Breast epithelium (tissue), 4 donors: ENCODE measurements at places on chromosomes 1 and 21. TPM values are rescaled to one million over a fixed set of nuclear protein-coding genes. Genes with fewer than 3 reads are reported as not detected.

DNA sequence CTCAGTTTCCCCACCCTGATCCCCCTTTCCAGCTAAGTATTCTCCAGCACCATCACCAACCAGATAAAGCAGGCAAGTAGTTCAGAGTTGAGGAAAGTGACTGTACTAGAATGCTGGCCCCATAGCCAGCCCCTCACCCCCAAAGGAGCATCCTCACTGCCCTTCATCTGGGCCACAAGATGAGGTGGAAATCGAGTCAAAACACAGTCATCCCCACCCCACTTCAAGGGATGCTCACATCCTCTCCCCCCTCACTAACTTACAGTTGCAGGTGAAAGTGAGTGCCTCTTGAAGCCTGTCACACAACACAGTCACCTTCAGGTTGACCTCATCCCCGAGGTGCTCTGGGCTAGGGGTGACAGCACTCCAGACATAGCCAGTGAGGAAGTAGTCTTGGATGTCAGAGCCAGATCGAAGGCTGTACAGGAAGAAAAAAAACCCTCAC, 30.4 kb downstream of the PIK3C2B start:
- peak overlapping the region; percentile 73 for H3K27ac ChIP-seq
- H3K4me1 ChIP-seq = peaks cover 10% of the 10 kb centered on the region
- DNase-seq = no peak
- H3K4me3 ChIP-seq = no peak overlapping the region
- H3K27me3 ChIP-seq = no peaks in the 10 kb centered on the region

Gene CRP
- not detected for total RNA-seq

DNA sequence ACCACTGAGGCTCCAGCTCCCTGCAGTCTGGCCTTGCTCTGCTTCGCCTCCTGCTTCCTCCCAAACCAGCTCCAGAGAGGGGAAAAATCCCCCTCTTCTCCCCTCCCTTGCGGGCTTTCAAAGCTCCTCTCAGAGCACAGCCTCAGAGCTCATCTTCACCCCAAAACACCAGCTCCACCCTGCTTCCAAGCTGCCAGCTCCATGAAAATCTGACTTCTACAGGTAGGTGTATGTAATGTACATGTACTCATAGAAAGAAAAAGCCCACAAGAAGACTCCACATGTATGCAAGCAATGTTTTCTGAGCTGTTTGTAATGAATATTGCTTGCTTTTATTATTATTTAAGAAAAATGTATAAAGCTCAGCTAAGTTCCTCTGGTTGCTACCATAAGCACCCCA, 8.4 kb downstream of the SLC41A1 start:
- no peak for DNase-seq
- H3K27me3 ChIP-seq = no peaks in the 10 kb centered on the region
- no peaks in the 10 kb centered on the region for H3K36me3 ChIP-seq
- H3K27ac ChIP-seq = no peak overlapping the region
- H3K4me1 ChIP-seq = no peaks in the 10 kb centered on the region

Gene GATAD2B
- 18.7 TPM for total RNA-seq

DNA sequence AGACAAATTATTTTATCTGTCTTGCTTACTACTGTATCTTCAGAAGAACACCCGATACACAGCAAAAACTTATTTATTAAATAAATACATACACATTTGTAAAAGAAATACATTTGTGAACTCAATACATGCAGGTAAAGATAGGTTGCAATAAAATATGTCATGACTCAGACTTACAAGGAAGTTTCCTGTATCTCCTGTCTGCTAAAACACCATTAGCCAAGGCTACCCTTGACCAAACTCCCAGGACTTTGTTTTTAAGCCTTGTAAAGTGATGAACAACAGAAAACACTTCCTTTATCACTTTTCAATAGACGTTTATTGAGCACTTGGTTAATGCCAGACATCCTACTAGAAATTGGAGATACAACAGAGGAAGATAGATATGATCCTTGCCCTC, 56.5 kb upstream of the HSD17B7 start:
- H3K4me3 ChIP-seq = no peak overlapping the region
- peaks cover 3% of the 10 kb centered on the region for H3K4me1 ChIP-seq
- no peak overlapping the region for H3K27ac ChIP-seq
- H3K27me3 ChIP-seq = no peaks in the 10 kb centered on the region
- no peak for DNase-seq

- no peaks in the 10 kb centered on the region for H3K4me1 ChIP-seq
- no peaks in the 10 kb centered on the region for H3K27me3 ChIP-seq
- no peak overlapping the region for H3K27ac ChIP-seq
Measured at GRCh38 chr1:211487082-211487481, 4.9 kb downstream of the RD3 start.

GRCh38 chr1:12279728-12280464, 50.1 kb downstream of the VPS13D start:
- H3K4me3 ChIP-seq = no peak overlapping the region
- peaks cover 9% of the 10 kb centered on the region for H3K36me3 ChIP-seq

DNA sequence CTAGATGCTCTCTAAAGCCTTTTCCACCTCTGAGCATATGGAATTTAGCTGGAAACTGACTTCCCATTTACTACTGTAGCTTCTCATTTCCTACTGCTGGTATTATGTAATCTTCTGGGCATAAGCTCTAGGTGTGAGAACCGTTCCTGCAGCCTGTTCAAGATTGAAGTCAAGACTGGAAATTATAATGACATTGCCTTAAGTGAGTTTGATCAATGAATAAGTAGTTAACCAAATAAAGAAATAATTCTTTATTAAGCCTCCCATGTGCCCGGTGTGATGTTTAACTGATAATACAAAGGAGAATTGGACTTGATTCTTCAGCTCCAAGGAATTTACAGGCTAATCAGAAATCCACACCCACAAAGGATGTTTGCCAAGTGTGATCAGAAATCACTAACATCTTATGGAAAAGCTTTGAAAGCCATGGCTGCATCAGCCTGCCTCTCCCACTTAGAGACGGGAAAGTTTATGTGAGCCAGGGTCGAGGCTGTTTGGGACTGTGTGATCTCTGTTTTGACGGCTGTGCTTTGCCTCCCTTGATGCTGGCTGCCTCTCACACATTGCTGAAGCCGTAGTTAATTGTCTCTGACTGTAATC, 36.4 kb upstream of the PRELP start:
- H3K27me3 ChIP-seq = no peaks in the 10 kb centered on the region
- DNase-seq = no peak
- H3K27ac ChIP-seq = no peak overlapping the region
- no peaks in the 10 kb centered on the region for H3K36me3 ChIP-seq

DNA sequence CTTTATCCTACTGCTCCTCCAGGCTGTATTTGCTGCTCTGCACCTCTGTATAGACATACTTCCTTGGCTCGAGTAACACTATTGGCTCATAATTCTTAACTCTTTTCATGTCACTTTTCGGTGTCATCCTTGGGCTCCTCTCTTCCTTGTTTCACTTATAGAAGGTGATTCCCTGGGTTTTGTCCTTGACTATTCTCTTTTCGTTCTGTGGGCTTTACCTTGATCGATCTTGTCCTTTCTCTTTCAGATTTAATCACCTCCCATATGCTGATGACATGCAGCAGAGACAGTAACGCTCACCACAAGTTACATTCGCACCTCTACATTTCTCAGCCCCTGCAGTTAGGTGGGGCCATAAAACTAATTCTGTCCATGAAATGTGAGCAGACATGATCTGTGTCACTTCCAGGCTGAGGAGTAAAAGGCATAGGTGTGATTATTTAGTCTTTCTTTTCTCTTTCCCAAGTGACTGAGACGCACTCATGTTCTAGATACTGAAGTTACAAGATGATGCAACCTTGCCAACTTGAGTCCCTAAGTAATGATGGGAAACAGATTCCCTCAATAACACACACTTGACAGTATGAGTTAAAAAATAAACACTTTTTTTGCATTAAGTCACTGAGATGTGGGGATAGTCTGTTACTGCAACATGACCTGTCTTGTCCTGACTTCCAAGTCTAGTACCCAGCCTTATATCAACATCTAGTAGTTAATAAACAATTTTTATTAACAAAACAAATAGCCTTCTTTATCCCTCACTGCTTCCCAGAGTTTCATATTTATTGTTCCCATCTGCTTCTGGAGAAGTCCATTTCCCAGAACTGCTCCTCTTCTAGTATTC, 49.9 kb upstream of the HAO2 start:
- H3K4me3 ChIP-seq = no peak overlapping the region
- DNase-seq = no peak
- no peaks in the 10 kb centered on the region for H3K27me3 ChIP-seq
- H3K27ac ChIP-seq = no peak overlapping the region
- no peaks in the 10 kb centered on the region for H3K4me1 ChIP-seq

Gene MAPKAPK2
- 67.2 TPM for total RNA-seq

DNA sequence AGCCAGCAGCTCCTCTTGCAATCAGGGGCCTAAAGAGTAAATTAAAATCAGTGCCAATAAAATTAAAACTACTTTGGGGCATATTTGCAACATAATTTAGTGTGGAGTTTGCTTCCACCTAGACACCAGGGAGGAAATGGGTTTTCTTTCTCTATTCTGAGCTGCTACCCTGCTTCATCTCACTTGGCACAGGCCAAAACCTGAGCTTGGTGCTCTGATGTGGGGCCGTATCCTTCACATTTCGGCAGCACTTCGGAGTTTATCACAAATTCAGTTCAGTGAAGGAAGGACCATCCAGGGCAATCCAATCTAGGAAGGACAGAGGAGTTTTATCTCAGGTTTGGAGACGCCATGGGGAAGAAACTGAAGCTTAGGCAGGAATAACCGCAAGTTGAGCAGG, 123.6 kb upstream of the SPATA6 start:
- no peaks in the 10 kb centered on the region for H3K27me3 ChIP-seq
- no peaks in the 10 kb centered on the region for H3K36me3 ChIP-seq
- H3K4me1 ChIP-seq = no peaks in the 10 kb centered on the region
- H3K27ac ChIP-seq = peak overlapping the region; percentile 72

DNA sequence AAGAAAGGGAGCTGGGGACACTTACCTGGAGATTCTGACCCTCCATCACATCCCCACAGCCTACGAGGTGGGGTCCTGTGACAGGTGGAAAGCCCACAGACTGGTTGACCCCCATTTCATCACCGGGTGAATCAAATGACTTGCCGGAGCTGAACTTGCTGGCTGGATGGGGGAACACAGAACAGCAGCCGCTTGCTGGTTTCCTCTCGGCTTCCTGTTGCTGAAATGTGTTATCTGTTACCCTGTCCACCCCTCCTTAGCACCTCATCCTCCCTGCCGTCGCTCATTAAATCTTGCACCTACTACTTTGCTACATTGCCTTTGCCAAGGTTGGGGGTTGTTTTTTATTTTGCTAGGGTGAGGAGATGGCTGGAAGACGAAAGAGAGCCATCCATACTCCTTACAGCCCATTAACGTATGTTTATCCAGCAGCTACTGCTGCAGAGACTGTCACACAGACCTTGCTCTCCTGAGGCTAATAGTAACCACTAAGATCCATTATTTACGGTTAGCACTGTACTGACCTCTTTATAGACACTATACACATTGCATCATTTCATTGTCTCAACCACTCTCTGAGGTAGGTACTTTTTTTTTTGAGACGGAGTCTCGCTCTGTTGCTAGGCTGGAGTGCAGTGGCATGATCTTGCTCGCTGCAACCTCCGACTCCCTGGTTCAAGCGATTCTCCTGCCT, 7.0 kb downstream of the PAFAH2 start:
- no peak overlapping the region for H3K27ac ChIP-seq
- no peak for DNase-seq
- H3K27me3 ChIP-seq = no peaks in the 10 kb centered on the region
- H3K36me3 ChIP-seq = no peaks in the 10 kb centered on the region
- peak overlapping the region; percentile 27 for H3K4me3 ChIP-seq

Gene LAPTM5
- 41.3 TPM for total RNA-seq

Gene WARS2
- 23.3 TPM for total RNA-seq

- no peaks in the 10 kb centered on the region for H3K4me1 ChIP-seq
- no peaks in the 10 kb centered on the region for H3K27me3 ChIP-seq
- no peak for DNase-seq
- H3K4me3 ChIP-seq = no peak overlapping the region
- no peaks in the 10 kb centered on the region for H3K36me3 ChIP-seq
Measured at GRCh38 chr1:34746785-34747637, 7.8 kb upstream of the GJB5 start.

DNA sequence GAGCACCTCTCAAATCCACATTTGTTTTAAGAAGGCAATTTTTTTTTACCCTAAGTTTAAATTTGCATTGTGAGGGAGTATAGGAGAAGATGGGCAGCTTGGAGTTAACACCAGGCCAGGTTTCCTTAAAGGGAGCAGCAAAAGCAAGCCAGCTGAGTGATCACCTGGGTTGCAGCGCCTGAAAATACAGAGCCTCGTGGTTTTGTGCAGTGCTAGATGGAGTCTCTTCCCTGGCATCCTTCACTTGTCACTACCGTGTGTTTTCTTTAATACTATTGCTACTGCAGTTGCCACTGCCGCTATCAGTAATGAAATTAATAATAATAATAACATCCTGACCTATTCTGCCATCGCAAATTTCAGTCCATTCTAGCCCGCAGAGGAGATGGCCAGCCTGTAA, 35.2 kb upstream of the VAV3 start:
- DNase-seq = no peak
- no peaks in the 10 kb centered on the region for H3K27me3 ChIP-seq
- H3K36me3 ChIP-seq = no peaks in the 10 kb centered on the region
- H3K4me1 ChIP-seq = no peaks in the 10 kb centered on the region

Gene MANEAL
- total RNA-seq = 3.7 TPM

Gene SCMH1
- 53.4 TPM for total RNA-seq

- H3K4me1 ChIP-seq = no peaks in the 10 kb centered on the region
- H3K27me3 ChIP-seq = no peaks in the 10 kb centered on the region
- H3K4me3 ChIP-seq = no peak overlapping the region
Measured at GRCh38 chr1:160704250-160704649, 7.4 kb downstream of the CD48 start.
